Dorsolateral prefrontal cortex (tissue), 122 donors: ENCODE measurements at places on chromosomes 11 and 22.
A peak's percentile ranks its signal among the peaks of the same experiment; 100 is the strongest.

GRCh38 chr11:115759622-115760460 lies 255.6 kb upstream of the CADM1 start:
- peak; percentile 32 for DNase-seq

DNA sequence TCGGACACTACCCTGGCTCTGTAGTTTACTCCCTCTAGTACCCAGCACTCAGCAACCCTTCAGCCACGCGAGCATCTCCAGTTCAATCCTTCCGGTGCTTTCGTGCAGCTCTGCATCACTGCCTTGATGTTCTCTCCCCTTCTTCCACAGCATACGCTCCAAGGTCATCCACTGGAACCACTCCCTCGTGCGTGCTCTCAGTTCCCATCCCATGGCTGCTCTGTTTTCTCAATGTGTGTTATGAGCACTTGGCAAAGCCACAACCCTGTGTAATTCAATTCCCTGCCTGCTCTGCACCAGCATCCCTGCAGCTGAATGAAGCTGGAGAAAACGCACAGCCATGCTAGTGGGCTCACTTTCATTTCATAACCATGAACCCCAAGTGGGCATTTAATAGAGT lies 38.5 kb upstream of the NFRKB start:
- DNase-seq, result no peak

GRCh38 chr11:45771566-45772448 lies 33.1 kb upstream of the SLC35C1 start:
- peak; percentile 89 for DNase-seq

GRCh38 chr11:119729951-119730613 lies 1.1 kb upstream of the NECTIN1 start:
- DNase-seq, result no peak

- no peak for DNase-seq
Observed at GRCh38 chr11:132330515-132330914, 960.1 kb downstream of the NTM start.

GRCh38 chr11:63866211-63866610 lies 27.3 kb downstream of the MARK2 start:
- no peak for DNase-seq

- DNase-seq, result no peak
Observed at GRCh38 chr11:80898910-80899309, 1458.1 kb upstream of the TENM4 start.

DNA sequence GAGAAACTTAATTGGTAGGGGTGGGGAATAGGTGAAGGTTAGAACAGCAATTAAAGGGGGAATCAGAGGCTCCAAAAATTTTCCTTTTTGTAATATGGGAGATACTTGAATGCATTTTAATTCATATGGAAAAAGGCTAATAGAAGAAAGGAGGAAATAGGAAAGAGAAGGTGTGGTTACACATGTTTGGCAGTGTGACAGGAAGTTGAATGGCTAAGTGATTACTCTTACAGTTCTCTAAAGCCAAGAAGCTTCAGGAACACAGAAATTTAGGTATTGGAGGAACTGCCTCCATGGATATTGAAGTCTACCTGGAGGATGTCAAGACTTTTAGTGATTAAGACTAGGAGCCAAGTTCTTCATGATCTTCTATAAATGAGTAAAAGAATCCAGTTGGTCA lies 6.3 kb downstream of the NXPE2 start:
- no peak for DNase-seq

GRCh38 chr11:119673759-119674336 lies 55.2 kb downstream of the NECTIN1 start:
- no peak for DNase-seq
